Astrocyte (in vitro differentiated cells and primary cell): ENCODE measurements at places on chromosomes 2 and 18. TPM values are rescaled to one million over a fixed set of nuclear protein-coding genes. Genes with fewer than 3 reads are reported as not detected.

DNA sequence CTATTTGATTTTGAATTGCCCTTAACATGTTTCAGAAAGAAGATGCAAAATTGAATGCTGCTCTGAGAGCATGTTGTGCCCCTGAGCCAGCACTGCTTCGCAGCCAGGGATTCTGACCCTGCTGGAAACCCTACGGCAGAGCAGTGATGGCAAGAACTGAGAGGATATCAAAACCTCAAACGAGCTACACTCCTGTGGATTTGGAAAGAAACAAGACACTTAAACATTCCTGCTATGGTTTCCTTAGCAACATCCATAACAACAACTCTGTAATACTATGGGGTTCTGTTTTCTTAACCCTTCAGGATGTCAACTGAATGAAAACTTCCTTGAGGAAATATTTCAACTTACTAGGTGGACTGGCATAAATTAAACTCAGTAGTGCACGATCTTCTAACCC lies 649.1 kb downstream of the NYAP2 start:
- no peaks in the 10 kb centered on the region for H3K27me3 ChIP-seq
- no peaks in the 10 kb centered on the region for H3K36me3 ChIP-seq
- peak overlapping the region; percentile 29 for H3K27ac ChIP-seq
- peak; percentile 89 for DNase-seq

GRCh38 chr2:5495586-5495985 lies 196.6 kb upstream of the SOX11 start:
- no peak overlapping the region for H3K27ac ChIP-seq
- H3K36me3 ChIP-seq, result no peaks in the 10 kb centered on the region
- no peak overlapping the region for H3K4me3 ChIP-seq
- H3K4me1 ChIP-seq, result no peaks in the 10 kb centered on the region
- no peaks in the 10 kb centered on the region for H3K27me3 ChIP-seq
- DNase-seq, result no peak

HOXD4 gene
- not detected in 2 replicates for total RNA-seq

DNA sequence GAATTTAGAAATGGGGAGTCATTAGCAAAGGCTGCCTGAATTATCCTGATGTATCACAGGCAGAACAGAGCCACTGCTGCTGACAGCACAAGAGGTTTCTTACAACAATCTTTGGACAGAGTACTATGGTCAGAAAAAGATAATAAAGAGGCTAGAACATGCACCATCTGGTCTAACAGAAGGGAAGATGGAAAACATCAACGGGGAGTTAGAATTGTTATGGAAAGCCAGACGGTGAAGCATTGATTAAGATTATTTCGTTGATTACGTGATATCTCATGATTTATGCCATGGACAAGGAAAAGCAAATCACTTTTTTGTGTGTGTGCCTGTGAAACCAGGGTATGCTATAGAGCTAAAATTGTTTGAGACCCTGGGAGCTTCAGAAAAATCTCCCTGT lies 409.4 kb upstream of the ETAA1 start:
- DNase-seq, result no peak
- no peak overlapping the region for H3K4me3 ChIP-seq
- H3K27me3 ChIP-seq, result no peaks in the 10 kb centered on the region
- H3K36me3 ChIP-seq, result no peaks in the 10 kb centered on the region
